Cardiac septum (tissue), 1 donor: ENCODE measurements at places on chromosomes 3 and 15. TPM values are rescaled to one million over a fixed set of nuclear protein-coding genes. Genes with fewer than 3 reads are reported as not detected.

The OR5K1 gene
- total RNA-seq = not detected

The PLA2G4E gene
- total RNA-seq = 0.08 TPM

The SPATA12 gene
- not detected for total RNA-seq

DNA sequence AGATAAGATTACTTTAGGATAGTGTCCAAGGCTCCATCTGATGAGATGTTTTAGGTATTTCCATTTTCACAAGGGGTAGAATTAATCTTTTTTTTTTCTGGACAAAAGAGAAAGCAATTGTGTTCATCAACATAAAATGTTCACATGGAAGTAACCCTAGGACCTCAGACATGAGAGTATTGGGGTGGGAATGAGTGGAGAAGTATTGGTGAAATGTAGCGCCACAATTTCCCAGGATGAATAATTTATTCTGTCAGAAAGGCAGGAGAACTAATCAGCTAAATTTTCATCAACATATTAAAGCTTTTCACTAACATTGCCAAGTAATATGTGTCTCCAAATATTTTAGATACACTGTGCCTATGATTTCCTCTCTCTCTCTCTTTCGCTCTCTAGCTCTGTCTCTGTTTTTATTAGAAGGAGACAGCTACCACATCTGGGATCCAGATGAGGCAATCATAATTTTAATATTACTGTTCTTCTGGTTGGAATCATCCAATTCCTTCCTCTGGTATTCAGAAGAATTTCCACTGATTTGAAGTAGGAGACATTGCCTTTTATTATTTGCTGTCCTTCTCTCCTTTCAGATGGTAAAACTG, 21.6 kb upstream of the ZNF280D start:
- DNase-seq = no peak

The GOLGA8S gene
- 1.1 TPM for total RNA-seq

The TAMM41 gene
- total RNA-seq = 12.0 TPM

GRCh38 chr15:76978522-76979330, 16.2 kb upstream of the PSTPIP1 start:
- DNase-seq = no peak

The DLL4 gene
- total RNA-seq = 11.5 TPM
